Mesothelial cell of epicardium (in vitro differentiated cells): ENCODE measurements at places on chromosomes 16 and 17.

DNA sequence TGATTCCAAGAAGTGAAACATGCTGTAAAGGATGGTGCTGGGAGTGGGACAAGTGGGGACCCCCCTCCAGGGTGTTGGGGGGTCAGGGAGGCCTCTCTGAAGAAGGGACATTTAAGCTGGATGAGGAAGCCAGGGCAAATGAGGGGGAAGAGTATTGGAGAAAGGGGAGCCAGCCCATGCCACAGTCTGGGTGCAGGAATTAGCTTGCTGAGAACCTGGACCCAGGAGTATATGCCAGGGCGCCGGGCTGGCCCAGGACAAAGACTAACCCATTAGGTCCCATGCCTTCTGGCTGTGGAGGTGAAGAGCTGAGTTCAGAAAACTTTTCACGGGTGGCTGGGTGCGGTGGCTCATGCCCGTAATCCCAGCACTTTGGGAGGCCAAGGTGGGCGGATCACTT is 45.6 kb upstream of the PIK3R6 start:
- DNase-seq: no peak
- H3K27ac ChIP-seq: no peak overlapping the region
- H3K27me3 ChIP-seq: peaks cover 60% of the 10 kb centered on the region
- H3K4me1 ChIP-seq: no peaks in the 10 kb centered on the region
- no peak overlapping the region for H3K4me3 ChIP-seq

DNA sequence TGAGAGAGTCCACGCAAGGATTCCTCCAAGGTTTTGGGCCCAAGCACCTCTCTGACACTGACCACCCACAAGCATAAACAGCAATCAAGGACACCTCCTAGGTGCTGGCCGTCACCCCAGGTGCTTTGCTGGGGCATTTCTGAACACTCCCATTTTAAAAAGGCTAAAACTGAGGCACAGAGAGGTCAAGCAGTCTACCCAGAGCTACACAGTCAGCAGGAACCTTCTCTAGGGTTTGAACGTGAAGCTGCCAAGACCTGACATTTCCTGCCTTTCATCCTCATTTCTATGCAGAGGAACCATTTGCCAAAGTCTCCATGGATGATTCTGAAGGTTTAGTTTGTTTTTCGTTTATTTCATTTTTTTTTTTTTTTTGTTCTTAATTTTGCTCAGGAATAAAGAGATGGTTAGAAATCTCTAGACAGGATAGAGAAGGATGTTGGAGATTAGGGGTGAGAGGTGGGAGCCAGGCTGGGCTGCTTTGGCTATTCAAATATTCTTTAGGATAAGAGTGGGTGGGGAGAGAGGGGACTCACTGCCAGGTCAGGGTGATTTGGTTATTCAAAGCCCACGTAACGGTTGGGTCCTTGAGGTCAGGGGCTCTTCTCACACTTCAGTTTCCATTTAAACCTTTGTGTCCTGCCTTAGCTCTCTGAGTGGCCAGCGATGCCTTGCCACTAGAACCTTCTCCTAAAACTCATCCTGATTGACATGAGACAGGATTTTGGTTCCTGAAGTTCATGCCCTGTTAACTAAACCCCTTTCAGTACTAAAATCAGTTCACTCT is 6.2 kb downstream of the PLCG2 start:
- DNase-seq: no peak
- no peak overlapping the region for H3K4me3 ChIP-seq
- no peaks in the 10 kb centered on the region for H3K36me3 ChIP-seq
- peaks cover 15% of the 10 kb centered on the region for H3K4me1 ChIP-seq
- no peak overlapping the region for H3K27ac ChIP-seq

DNA sequence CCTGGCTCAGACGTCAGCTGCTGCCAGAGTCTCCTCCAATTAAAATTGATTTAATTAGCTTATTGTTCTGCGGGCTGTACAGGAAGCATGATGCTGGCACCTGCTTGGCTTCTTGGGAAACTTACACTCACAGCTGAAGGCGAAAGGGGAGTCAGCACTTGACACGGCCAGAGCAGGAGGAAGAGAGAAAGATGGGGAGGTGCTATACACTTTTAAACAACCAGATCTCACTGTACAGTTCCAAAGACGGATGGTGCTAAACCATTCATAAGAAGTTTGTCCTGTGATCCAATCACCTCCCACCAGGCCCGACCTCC is 1.4 kb upstream of the PRDM7 start:
- no peaks in the 10 kb centered on the region for H3K36me3 ChIP-seq
- no peak overlapping the region for H3K4me3 ChIP-seq
- peaks cover 21% of the 10 kb centered on the region for H3K4me1 ChIP-seq
- peak; percentile 29 for DNase-seq

DNA sequence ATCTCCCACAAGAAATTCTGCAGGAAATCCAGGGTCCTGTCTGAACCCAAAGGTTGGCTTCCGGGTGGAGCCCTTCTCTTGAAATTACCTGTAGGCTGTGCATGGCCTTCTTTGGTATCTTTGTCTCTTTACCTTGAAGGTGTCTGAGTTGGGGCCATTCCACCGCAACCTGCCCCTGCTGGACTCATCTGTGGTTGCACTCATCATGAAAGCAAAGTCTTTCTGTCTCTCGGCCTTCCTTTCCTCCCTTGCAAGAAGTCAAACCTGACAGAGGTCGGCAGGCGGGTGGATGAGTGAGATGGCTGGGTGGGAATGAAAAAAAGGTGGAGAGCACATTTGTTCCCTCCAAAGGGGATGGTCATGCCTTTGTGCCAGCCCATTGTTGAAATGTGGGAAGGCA is 25.1 kb downstream of the SALL1 start:
- DNase-seq: no peak
- peaks cover 63% of the 10 kb centered on the region for H3K27me3 ChIP-seq
- no peaks in the 10 kb centered on the region for H3K4me1 ChIP-seq
- H3K4me3 ChIP-seq: no peak overlapping the region

DNA sequence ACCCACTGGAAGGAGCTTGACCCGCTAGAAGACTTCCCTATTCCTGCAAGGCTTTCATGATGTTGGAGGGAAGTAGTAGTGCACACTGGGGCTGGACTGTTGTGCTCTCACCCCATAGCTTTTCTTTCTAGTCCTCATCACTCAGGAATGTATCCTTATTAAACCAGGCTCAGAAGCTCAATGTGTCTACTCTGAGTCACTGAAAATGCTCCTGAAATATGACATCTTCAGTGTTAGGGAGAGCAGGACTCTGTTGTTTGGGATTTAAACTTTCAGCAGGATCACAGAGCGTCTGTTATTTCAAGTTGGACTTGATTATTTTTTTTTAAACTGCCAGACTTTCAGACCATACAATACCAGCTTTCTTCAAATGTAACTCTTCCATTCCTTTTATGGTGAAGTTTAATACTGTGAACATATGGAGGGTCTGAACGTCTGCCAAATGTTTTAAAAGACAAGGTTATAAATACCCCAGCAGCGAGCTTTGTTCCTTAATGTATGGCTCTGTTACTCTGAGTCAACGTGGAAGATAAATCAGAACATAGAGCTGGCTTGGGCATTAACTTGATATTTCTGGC is 257.5 kb downstream of the CDH11 start:
- peaks cover 14% of the 10 kb centered on the region for H3K4me1 ChIP-seq
- no peaks in the 10 kb centered on the region for H3K36me3 ChIP-seq
- H3K27me3 ChIP-seq: peaks cover 9% of the 10 kb centered on the region
- DNase-seq: no peak
- no peak overlapping the region for H3K27ac ChIP-seq
- no peak overlapping the region for H3K4me3 ChIP-seq

DNA sequence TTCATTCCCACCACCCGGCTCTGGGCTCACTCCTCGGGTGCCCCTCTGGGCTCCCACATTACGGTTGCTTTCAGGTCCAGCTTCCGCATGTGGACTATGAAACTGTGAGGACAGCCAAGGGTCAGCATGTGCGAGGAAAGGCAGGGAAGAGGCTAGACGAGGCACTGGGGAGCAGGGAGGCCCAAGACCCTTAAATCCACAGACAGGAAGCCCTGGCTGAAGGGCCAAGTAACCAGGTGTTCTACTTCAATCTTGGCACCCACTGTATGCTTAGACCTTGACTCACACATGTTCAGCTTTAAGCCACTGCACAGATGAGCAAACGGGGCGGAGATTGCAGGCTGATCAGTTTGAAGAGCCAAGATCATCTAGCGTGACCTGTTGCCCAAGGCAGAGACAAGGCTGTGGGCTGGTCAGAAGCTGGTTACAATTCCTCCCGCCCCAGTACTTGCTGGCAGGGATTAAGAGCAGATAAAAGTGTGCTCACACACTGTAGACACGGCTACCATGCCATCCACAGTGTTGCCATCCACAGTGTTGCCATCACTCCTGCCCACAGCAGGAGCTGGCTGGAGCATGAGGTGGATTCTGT is at the start of gene CES4A:
CES4A (plus strand) TSS at position 393 of the 592 bp plus-strand sequence; CDS start at position 577, 184 bp downstream.
- no peaks in the 10 kb centered on the region for H3K4me1 ChIP-seq
- no peak within 1 kb of the TSS for H3K4me3 ChIP-seq
- H3K36me3 ChIP-seq: no peaks in the 10 kb centered on the region
- H3K27ac ChIP-seq: no peak within 1 kb of the TSS

GRCh38 chr16:81185416-81185815 is 53.1 kb upstream of the BCO1 start:
- H3K4me3 ChIP-seq: no peak overlapping the region
- no peaks in the 10 kb centered on the region for H3K27me3 ChIP-seq
- no peak for DNase-seq
- no peak overlapping the region for H3K27ac ChIP-seq
- peaks cover 17% of the 10 kb centered on the region for H3K4me1 ChIP-seq

- no peak overlapping the region for H3K4me3 ChIP-seq
- no peaks in the 10 kb centered on the region for H3K27me3 ChIP-seq
- no peak for DNase-seq
- H3K27ac ChIP-seq: peak overlapping the region; percentile 86
These were observed 17.4 kb downstream of the COL1A1 start for GRCh38 chr17:50184064-50184463.

DNA sequence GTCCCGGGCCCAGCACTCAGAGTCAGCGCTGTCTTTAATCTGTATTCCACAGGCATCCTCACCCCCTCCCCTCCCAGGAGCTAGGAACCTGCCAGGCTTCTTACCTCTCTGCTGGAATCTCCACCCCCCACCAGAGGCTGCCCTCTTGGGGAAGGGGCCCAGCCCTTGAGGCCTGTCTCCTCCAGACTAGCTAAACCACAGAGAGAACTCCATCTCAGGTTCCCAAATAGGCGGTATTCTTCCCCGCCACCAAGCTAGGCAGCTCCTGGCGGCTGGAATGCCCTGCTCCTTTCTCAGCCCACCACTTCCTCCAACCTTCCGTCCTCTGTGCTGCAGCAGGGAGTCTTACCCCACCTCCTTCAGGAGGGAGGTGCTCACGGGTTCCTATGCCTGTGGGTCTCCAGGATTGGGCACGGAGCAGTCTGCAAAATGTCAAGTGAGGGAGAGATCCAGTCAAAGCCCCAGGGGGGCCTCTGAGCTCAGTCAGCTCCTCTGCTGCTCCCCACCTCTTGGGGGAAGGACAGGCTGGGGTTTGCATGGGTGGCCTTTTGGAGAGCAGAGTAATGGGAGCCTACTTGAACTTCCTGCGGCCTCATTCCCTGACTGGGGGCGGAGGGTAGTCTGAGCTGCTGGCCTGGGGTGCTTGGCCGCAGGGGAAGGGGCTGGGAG is 55.7 kb downstream of the SREBF1 start:
- no peaks in the 10 kb centered on the region for H3K27me3 ChIP-seq
- peak overlapping the region; percentile 67 for H3K4me3 ChIP-seq
- DNase-seq: peak; percentile 73
- no peaks in the 10 kb centered on the region for H3K36me3 ChIP-seq
- peak overlapping the region; percentile 96 for H3K27ac ChIP-seq

GRCh38 chr17:22270381-22270780 is 578.1 kb downstream of the KCNJ18 start:
- H3K27me3 ChIP-seq: no peaks in the 10 kb centered on the region
- no peak for DNase-seq
- no peak overlapping the region for H3K27ac ChIP-seq
- H3K4me1 ChIP-seq: no peaks in the 10 kb centered on the region
- H3K36me3 ChIP-seq: peaks cover 2% of the 10 kb centered on the region

DNA sequence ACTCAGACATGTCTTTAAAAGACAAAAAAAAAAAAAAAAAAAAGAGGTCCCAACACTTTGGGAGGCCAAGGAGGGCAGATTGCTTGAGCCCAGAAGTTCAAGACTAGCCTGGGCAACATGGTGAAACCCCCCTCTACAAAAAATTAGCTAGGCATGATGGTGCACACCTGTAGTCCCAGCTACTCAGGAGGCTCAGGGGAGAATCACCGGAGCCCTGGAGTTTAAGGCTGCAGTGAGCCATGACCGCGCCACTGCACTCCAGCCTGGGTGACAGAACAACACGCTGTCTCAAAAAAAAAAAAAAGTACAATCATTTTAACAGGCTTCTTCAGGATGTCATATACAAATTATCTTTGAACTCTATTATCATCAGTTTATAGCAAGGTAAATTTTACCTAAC is 22.0 kb downstream of the C16orf87 start:
- peaks cover 20% of the 10 kb centered on the region for H3K36me3 ChIP-seq
- peaks cover 45% of the 10 kb centered on the region for H3K4me1 ChIP-seq
- H3K27ac ChIP-seq: peak overlapping the region; percentile 30

GRCh38 chr16:4942481-4942880 is 5.5 kb upstream of the PPL start:
- peaks cover 32% of the 10 kb centered on the region for H3K4me1 ChIP-seq
- no peak overlapping the region for H3K4me3 ChIP-seq
- peaks cover 15% of the 10 kb centered on the region for H3K27me3 ChIP-seq
- H3K36me3 ChIP-seq: no peaks in the 10 kb centered on the region
- no peak overlapping the region for H3K27ac ChIP-seq

DNA sequence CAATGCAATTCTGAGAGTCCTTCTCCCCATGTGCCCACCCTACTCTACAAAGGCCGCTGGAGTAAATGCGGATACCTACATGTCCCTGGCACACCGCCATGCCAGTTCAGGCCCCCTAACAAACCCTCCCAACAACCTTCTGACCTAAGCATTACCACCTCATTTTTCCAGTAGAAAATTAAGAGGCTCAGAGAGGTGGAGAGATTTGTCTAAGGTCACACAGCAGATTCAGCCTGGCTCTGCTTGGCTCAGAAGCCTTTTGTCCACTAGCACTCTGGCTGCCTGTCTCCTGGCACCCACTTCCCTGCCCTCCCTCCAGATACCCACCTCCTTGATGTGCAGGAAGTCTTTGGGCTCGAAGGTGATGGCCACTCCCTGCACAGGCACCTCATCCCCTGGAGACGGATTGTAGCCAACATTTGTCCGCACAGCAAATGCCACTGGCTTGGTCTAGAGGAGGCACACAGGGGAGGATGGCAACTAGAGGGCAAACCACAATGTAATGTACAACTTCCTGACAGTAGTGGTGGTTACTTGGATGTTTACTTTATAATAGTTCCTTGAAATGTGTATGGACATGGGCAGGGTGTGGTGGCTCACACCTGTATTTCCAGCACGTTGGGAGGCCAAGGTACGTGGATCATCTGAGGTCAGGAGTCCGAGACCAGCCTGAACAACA is 10.2 kb downstream of the CACNB1 start:
- H3K27me3 ChIP-seq: no peaks in the 10 kb centered on the region
- no peaks in the 10 kb centered on the region for H3K4me1 ChIP-seq
- H3K4me3 ChIP-seq: no peak overlapping the region
- no peak for DNase-seq
- H3K27ac ChIP-seq: no peak overlapping the region
- H3K36me3 ChIP-seq: peaks cover 19% of the 10 kb centered on the region

GRCh38 chr16:73329358-73330286 is 281.7 kb upstream of the ZFHX3 start:
- no peaks in the 10 kb centered on the region for H3K36me3 ChIP-seq
- no peaks in the 10 kb centered on the region for H3K4me1 ChIP-seq
- no peak overlapping the region for H3K27ac ChIP-seq
- peaks cover 6% of the 10 kb centered on the region for H3K27me3 ChIP-seq
